Left renal pelvis (tissue), 4 donors: ENCODE measurements at places on chromosomes 3 and 15.

DNA sequence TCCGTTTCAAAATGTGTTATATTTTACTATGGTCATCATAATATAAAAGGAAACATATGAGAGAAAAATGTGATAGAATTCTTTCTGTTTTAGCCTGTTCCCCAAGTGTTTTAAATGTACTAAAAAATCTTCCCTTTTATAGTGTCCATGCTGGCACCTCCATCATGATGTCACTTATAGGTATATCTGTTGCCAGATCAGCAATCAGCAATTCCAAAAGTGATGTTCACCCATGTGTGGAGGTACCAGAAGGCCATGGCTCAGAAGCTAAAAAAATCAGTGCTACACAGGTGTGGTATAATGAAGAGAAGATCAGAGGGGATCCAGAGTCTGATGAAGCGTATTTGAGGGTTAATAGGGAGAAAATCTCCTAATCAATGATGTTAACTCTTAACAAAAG lies 1.1 kb upstream of the GPR15 start:
- no peak for DNase-seq

GRCh38 chr3:31610700-31611275 lies 78.1 kb downstream of the STT3B start:
- peak; percentile 5 for DNase-seq

- DNase-seq, result no peak
Observed at GRCh38 chr3:54954022-54954421, 26.2 kb upstream of the LRTM1 start.

GRCh38 chr3:159978353-159978752 lies 10.3 kb upstream of the IL12A start:
- no peak for DNase-seq

GRCh38 chr3:195201295-195201694 lies 69.7 kb downstream of the XXYLT1 start:
- no peak for DNase-seq

- no peak for DNase-seq
Observed at GRCh38 chr3:48927928-48928327, 9.3 kb downstream of the ARIH2 start.

DNA sequence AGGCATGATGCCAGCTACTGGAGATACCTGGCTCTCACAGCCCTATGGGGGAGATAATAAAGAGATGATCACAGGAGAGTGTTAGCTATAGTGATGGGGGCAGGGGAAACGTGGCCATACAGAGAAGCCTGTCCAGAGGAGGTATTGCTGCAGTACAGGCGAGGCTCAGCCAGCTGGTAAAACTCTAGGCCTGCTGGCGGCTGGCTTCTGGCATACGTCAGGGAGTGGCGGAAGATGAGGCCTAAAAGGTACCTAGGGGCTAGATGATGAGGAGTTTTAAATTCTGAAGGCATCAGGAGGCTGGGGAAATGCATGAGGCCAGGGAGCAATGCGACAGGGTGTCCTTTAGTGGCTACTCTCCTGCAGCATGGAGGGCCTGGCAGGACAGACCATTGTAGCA lies 110.7 kb downstream of the EEFSEC start:
- DNase-seq, result no peak

DNA sequence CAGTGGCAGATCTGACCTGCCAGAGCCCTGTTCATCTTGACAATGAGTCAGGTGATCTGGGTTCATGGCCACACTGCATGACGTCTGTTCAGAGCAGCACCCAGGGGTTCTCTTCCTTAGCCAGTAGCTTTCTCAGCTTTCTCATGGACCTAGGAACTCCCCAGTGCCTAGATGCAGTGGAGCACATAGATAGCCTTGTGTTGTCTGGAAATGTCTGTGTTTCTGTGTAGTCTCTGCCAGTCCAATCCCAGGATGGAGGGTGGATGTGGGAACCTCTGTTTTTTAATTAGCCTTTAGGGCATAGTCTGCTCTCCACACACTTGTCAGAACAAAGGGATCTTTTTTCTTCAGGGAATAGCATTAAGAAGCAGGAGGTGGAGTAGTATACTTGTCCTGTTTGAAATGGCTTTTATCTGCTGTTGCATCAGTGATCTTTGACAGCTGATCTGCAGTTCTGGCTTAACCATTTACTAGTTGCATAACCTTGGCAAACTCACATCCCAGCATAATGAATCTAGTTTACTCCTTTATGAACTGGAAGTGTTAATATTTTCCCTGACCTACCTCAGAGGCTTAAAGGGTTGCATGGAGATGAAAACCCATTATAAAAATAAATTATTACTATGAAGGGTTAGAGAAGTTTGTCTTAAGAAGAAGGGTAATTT lies 16.1 kb upstream of the CACNA1D start:
- no peak for DNase-seq

DNA sequence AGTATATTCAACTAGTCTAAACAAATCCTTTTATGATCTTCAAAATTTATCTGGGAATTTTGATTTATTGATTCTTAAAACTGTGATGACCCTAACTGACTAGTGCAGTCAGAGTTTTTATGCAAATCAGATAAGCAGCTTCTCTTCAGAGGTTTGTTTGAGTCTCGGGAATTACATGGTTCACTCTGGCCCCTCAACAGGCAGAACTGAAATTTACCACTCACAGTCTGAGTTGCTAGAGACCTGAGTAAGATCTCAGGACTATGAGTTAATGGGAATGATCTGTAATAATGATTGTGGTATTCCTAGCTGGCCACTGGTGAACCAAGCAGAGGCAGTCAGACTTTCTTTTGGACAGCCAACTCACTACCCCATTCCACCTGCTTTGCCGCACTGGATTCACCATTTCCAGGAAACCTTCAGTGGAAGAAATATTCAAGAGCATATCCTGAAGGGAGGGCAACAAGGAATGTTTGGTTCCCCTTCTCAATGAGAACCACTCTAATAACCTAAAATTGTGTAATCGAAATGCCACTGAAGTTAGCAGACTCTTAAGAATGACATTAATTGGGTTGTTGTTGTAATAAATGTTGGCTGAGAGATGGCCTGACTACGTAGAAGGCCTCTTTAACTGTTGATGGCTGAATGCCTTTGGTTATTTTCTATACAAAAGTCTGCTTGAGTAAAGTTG lies 11.5 kb upstream of the DNAJC13 start:
- no peak for DNase-seq

DNA sequence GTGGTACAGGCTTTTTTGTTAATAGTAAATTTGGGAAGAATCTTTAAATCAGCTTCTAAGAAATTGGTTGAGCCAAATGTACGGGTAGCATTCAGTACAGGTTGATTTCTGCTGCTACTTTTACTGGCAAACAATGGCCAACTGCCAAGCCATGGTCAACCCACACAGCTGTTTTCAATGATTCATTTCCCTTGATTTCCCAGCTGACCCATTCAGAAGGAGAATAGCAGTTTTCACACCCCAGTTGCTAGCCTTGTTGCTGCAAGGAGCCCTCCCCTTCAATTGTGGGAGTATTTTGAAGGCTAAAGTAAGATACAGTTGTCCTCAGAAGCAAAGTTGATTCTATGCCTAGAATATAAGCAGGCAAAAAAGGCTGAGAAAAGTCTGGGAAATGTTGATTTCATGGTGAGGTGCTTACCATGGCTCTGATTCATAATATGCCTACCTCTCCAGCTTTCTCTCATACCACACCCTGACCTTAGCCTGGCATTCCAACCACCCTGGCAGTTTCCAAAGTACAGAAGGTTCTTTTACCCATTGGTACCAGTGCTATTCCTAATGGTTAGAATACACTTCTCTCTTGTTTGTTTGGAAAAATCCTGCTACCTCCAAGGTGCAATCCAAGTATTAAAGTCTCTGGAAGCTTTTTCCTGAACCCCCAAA lies 320.3 kb upstream of the TGFBR2 start:
- no peak for DNase-seq

- no peak for DNase-seq
Observed at GRCh38 chr3:58688574-58688973, 22.0 kb upstream of the FAM3D start.

GRCh38 chr15:39698444-39699390 lies 83.9 kb downstream of the FSIP1 start:
- no peak for DNase-seq

GRCh38 chr15:43795997-43796396 lies 3.9 kb downstream of the SERF2 start:
- DNase-seq, result no peak

DNA sequence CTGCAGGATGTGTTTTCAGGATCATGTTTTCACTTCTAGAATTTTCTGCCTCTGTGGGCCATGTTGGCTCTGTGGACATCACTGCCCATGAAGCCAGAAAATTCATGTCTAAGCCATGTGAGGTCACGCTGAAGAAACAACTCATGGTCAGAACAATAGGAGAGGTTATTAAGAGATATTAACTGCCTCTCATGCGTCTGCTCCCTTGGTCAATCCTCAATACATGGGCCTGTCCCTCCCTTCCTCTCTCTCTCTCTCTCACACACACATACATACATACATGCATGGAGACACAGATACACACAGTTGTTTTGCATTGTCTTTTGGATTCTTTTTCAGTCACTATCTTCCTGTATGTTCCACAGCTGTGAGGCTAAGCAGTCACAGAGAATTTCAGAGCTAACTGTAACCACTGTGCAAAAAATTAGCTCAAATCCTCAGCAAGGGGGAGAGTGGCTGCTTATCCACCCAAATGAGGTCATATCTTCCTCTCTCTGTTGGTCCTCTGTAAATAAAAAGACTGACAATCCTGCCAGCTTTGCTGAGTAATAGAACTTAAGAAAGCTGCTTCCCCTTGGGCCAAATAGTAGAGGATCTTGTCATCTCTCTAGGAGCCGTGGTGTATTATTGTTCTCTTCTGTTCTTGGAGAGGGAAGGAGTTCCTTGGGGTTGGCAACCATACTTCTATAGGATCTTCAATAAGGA lies 45.6 kb downstream of the LRTM1 start:
- no peak for DNase-seq

DNA sequence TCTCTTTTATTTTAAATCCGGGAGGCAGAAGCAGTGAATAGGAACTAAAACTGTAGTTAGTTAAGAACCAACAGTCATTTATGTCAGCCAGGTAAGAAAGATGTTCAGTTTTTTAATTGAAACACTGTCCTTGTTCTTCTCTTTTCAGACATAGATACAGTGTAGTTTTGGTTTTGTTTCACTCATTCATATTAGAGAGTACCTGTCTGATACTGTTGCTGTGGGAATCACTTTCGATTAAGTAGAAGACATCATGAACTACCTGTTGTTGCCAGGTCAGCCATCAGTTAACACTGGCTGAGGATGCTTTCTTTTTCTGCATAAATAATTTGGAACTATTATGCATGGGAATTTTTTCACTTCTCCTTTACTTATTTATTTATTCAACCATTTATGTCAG lies 700.4 kb downstream of the OTOL1 start:
- no peak for DNase-seq

DNA sequence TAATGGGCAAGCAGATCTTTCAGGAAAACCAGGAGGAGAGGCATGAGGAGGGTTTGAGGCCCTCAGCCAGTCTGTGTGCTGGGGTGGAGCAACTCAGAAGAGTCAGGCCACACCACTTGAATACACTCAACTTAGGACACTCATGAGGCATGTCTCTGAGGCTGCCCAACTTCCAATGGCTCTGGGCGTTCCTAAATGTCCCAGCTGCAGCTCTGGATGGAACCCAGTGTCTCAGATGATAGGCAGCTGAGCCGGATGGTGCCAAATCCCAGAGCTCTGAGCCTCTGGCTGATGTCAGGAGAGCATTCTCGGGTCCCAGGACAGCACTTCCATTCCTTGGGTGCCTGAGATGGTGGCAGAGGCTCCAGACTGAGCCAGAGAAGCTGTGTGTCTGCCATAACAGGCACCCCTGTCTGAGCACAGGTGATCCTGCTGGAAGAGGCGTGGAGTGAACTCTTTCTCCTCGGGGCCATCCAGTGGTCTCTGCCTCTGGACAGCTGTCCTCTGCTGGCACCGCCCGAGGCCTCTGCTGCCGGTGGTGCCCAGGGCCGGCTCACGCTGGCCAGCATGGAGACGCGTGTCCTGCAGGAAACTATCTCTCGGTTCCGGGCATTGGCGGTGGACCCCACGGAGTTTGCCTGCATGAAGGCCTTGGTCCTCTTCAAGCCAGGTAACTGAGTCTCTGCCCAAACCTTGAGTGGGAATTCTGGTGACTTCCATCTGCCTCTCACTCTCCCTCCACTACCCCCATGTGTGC lies 2.8 kb downstream of the NR2E3 start:
- DNase-seq, result no peak

DNA sequence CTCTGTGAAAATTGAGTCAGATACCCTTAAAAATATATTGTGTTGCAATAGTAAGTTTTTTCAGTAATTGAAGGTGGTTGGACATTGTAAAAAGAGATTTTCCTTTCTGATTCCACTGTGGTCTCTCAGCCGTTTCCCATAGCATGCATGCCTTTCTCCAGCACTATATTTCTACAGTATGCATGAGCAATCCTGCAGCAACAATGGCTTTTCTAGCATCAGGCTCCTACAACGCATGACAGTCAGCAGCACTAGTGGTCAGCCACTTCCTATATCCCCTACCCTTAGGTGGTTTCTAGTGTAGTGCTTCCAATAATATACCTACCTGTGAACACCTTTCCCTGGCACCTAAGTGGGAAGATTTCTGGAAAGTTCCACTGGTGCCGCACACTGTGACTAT lies 55.4 kb upstream of the SNRPN start:
- no peak for DNase-seq

- DNase-seq, result no peak
Observed at GRCh38 chr15:65529762-65530317, 423 bp upstream of the HACD3 start.

GRCh38 chr15:64930778-64931371 lies 19.2 kb downstream of the ANKDD1A start:
- DNase-seq, result no peak

DNA sequence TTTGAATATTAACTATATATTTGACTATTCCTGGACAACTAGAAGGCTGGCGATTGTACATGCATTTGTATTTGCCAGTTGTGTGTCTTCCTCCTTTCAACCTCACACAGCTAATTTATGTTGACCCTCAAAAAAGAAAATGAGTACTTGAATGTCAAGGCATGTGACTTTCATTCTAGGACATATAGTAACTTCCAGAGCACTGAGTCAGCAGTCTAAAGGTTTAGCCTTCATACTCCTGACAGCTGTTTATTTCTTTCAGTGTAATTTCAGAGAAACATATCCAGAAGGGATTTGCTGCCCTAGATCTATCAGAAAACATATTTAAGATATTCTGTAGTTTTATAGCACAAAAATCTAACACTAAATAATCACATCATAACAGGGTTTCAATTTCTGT lies 74.6 kb upstream of the GOLGA8J start:
- DNase-seq, result no peak

DNA sequence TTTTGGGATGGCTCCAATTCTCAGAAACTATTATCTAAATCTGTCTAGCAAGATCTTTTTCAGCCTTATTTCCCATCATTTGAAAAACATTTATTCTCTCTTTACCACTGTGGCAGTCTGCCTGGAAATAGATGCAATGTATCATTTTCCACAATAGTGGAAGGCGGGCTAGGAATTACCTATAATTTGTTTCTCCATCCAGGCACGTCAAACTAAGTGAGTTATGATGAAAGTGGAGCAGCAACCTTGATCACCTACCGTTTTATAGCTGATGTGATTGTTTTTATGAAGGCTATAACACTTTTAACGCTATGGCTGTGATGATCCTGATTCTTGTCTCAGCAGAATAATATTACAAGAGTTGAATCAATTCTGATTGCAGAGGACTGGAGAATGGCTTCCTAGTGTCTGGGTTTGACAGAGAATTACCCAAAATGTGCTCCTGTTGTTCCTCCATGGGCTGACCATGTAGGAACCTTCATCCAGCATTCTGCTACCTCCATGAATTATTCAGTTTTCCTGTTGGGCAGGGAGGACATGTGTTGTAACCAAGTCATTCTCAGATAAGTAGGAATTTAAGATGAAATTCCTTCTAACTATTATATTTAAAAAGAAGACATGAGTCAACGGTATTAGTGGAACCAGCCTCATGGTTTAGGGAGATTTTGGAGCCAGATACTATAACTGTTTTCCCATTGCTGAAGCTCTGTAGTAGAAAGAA lies 231.5 kb upstream of the SGO1 start:
- no peak for DNase-seq
